Epithelial cell of proximal tubule (primary cell): ENCODE measurements at places on chromosomes 6 and 20.

DNA sequence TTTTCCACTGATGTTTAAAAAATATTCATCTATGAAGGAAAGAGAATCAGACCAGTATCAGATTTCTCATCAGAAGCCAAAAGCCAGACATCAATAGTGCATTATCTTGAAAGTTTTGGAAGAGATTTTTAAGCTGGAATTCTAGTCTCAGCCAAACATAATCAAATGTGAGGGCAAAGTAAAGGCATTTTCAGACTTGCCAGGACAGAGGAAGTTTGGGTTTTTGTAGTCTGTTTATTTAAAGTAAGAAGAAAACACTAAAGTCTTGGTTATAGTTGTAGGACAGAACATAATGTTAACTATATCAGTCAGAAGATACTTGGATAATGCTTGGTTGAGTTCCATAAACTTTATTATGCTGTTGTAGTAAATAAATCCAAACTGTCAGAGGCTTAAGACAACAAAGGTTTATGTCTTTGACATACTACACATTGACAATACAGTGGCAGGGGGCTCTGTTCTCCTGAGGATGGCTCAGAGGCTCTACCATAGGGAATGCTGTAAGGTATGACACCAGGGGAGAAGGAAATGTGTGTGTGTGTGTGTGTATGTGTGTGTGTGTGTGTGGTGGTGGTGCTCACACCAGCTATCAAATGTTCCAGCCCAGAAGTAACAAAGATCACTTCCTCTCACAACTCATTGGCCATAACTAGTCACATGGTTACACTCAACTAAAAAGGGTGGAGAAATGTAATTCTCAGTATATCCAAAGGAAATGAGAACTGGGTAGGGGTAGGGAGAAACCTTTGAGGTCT lies 26.7 kb upstream of the YWHAB start:
- no peak for DNase-seq

DNA sequence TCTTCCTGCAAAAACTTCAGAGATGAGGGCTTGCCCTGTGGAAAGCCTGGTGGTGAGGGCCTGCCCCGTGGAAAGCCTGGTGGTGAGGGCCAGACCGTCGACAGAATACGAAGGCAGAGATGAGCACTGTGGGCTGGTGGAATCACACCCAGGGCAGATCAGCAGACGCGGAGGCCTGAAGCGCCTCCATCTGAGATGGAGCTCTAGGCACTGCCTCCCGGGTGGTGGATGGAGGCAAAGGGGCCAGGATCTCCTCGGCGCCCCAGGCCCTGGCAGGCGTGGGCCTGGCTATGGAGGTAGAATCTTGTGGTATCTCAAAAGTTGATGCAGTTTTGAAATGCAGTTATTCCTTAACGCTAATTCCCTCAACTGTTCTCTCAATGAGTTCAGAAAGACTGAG lies 104.8 kb downstream of the PSMB1 start:
- DNase-seq: no peak

DNA sequence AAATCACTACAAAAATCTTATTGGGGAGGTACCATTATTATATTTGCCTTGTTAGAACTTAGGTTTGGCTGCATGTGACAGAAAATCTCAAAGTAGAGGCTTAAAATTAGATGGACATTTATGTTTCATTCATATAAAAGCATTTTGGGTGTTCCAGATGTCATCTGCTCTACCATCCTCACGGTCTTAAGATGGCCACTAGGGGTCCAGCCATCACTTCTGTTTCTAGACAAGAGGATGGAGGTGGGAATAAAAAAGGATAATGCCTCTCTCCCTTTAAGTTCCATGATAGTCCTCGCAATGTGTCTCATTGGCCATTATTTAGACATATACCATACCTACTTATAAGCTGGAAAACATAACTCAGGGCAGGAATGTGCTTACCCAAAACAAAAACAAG lies 929.5 kb downstream of the KIF16B start:
- DNase-seq: no peak

- DNase-seq: no peak
These were observed 6.5 kb downstream of the GSS start for GRCh38 chr20:34949120-34949519.

- DNase-seq: no peak
These were observed 889 bp upstream of the CHMP4B start for GRCh38 chr20:33810259-33810658.

- DNase-seq: no peak
These were observed 21.8 kb upstream of the RAB23 start for GRCh38 chr6:57243954-57244353.

DNA sequence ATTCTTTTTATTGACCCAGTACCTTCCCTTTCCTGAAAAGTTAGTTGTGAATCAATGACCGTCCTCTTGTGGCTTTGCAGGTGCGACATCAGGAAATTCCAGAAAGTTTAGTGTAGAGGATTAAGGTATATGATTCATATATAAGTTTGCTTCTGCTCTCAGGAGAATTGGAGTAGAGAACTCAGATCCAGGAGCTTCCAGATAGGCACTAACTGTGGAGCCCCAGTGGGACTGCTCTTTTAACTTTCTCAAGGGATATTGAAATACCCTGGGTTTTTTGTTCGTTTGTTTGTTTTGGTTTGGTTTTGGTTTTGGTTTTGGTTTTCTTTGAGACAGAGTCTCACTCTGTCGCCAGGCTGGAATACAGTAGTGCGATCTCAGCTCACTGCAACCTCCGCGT lies 9.5 kb downstream of the TAAR2 start:
- DNase-seq: no peak

DNA sequence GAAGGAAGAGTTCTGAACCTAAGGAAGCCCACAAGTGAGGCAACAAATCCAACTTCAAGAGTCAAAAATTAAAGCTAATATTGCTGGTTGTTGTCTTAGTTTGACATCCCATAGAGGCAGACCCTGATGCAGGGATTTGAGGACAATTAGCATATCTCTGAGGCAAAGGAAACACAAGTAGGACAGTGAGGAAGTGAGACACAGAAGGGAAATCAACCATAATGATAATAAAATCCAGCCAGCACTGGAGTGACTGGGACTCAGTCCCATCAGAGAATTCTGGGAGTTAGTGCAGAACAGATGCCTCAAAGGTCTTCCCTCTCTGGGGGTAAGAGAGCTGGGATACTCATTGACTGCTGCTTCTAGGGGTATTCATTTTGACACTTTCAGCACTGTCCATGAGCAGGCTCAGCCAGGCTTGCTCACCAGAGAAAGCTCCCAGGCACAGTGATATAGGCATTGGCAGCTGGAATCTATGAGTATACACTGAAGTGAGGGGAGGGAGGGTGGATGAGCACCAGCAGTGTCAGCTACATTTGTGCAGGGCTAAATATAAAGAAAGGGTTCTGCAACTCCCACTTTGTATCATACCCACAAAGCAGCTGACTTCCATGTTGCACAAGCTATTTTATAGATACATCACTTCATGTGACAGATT lies 43.4 kb upstream of the SPTLC3 start:
- no peak for DNase-seq
